CD4-positive, alpha-beta T cell treated with Interferon gamma for 1 hour (primary cell): ENCODE measurements at places on chromosomes 13 and 19.

DNA sequence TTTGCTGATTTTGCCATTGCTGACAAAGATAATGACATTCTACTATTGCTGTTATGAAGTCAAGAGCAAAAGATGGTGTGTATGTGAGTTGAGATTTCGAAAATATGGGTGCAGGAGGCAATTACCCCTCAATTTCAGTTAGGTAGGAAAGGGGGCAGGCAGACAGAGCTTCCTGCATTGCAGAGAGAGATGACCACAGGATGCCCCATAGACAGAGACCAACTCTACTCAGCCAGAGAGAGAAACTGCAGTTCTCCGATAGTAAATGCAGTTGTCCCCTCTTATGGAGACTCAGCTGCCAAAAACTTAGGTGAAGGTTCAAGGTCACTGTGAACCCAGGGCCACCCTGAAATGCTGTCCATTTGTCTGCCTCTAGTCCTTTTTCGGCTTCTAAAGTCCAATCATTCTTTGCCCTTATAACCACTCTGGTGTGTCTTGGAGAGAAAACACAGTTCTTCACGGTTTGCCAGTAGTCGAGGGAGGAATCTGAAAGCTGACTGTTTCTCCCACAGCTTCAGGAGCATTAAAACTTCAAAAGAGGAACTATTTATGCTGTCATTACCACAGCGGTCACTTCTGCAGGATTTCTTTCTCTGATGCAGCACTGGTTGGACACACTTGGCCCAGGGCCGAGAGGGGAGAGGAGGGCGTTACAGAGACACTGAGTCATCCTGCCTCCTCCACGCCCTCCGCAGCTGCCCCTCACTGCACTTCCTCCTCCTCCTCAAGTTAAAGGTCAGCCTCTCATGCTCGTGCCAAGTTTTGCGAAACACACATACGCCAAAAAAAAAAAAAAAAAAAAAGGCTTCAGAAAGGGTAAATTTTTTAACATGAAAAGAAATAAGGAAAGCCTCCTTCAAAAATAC lies 264.3 kb downstream of the FOXO1 start:
- DNase-seq = peak; percentile 85

GRCh38 chr13:22076658-22077057 lies 405.8 kb downstream of the FGF9 start:
- DNase-seq = no peak

DNA sequence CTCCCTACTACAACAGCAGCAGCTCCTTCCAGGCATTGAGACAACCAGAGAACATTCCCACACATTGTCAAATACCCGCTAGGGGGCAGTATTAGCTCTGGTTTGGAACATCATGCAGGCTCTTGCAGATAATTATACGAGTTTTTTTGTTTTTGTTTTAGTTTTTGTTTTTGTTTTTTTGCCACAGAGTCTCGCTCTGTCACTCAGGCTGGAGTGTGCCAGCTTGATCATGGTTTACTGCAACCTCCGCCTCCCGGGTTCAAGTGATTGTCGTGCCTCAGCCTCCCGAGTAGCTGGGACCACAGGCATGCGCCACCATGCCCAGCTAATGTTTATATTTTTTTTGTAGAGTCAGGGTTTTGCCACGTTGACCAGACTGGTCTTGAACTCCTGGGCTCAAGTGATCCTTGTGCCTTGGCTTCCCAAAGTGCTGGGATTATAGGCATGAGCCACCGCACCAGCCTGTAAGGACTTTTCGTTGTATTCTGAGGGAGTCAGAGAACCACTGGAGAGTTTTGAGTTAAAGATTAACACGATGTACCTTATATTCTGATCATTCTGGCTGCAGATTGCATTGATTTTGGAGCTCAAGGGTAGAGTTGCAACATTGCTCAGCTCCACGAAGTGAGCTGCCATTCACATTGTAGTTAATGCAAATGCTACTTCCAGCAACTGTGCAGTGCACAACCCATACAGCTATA lies 41.7 kb upstream of the CEACAM20 start:
- DNase-seq = peak; percentile 23

DNA sequence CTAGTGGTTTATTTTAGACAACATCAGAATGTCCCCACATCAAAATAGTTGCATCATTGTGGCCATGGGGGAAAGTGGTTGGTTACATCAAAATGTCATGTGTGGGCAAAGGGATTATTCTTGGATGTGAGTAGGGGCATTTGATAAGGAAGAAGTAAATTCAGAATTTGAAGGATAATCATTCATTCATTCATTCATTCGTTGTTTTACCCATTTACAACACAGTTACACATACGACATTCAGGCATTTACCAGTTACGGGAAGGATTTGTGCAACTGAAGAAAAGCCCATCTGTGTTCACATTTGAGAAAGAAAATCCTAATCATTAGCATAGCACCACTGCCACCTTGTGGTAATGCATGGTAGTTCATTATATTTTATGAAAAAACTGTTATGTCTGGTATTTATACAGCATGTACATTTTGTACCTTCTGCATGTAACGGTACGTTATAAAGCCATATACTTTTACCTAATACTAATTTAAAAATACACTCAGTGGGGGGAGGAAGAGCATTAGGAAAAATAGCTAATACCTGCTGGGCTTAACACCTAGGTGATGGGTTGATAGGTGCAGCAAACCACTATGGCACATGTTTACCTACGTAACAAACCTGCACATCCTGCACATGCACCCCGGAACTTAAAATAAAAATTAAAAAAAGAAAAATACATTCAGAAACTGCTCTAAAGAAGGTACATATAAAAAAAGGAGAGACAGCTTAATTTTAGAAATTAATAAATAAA lies 62.1 kb downstream of the DGKH start:
- DNase-seq = no peak

- DNase-seq = no peak
These were observed 186.9 kb downstream of the DIAPH3 start for GRCh38 chr13:59976856-59977255.

- no peak for DNase-seq
These were observed 186.8 kb upstream of the PRR20A start for GRCh38 chr13:56953965-56954364.

DNA sequence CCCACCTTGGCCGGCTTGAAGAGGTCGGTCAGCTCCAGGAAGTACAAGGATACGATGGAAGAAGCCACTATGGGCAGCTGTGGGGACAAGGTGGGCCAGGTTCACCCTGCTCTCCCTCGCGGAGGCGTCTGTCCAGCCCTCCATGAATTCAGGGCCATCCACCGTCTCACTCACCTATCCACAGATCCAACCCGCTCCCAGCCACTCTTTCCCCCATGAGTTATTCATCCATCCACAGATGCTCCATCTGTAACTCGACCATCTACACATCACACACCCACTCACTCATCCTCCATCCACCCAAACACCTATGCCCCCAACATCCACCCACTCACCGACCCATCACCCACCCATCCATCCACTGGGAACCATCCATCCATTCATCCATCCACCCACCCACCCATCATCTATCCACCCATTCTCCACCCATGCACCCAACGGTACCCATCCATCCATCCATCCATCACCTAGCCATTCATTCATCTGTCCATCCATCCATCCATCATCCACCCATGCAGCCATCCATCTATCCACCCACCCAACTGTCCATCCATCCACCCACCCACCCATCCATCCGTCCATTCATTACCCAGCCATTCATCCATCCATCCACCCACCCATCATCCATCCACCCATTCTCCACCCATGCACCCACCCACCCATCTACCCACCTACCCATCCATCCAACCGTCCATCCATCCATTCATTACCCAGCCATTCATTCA lies 5.8 kb downstream of the PLPPR3 start:
- no peak for DNase-seq

GRCh38 chr19:2775556-2776430 lies 7.3 kb downstream of the SGTA start:
- peak; percentile 70 for DNase-seq

GRCh38 chr13:108227651-108228272 lies 9.6 kb downstream of the ABHD13 start:
- DNase-seq = no peak

GRCh38 chr13:96090240-96091101 lies 564 bp downstream of the HS6ST3 start:
- no peak for DNase-seq

GRCh38 chr19:33524024-33524664 lies 2.6 kb upstream of the PEPD start:
- no peak for DNase-seq

DNA sequence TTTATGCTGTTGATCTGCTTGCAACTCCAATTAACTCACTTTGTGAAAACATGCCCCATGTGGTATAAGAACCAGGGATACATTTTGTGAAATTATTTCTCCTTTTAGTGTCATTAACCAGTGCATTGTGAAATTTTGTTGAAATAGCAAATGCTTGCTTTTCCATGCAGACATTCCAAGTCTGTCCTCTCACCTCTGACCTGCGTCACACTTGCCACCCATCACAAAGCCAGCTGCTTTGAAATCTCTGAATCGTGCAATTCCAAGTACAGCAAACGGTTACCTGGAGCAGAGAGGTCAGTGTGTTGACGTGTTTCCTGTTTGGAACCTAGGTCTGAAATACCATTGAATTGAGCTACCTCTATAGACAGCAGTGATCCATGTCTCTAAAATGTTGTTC lies 4.9 kb upstream of the SLC25A15 start:
- no peak for DNase-seq

GRCh38 chr13:42996584-42996983 lies 4.5 kb upstream of the EPSTI1 start:
- no peak for DNase-seq

GRCh38 chr13:97653443-97654140 lies 219.6 kb downstream of the RAP2A start:
- no peak for DNase-seq

- DNase-seq = no peak
These were observed 22.2 kb downstream of the EFNA2 start for GRCh38 chr19:1307755-1308303.

GRCh38 chr19:6125571-6125989 lies 9.9 kb upstream of the ACSBG2 start:
- DNase-seq = peak; percentile 65

GRCh38 chr13:20721454-20722357 lies 18.2 kb downstream of the IL17D start:
- DNase-seq = no peak

DNA sequence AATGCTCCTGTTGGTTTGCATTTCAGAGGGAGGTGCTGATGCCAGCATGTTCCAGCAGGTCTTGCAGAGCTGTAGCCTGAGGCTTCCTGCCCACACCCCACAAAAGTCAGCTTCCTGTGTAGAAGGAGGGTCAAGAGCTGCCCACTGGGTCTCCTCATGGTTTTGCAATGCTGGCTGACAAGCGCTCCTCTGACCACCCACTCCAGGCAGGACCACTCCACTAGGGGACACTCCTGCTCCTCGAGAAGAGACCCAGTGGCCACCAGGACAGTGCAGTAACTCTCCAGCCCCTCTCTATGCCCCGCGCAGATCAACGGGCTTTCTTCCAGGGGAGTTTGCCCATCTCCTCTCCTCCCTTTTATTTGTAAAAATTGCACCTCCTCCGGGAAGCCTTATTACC lies 72.9 kb upstream of the UQCRFS1 start:
- no peak for DNase-seq

DNA sequence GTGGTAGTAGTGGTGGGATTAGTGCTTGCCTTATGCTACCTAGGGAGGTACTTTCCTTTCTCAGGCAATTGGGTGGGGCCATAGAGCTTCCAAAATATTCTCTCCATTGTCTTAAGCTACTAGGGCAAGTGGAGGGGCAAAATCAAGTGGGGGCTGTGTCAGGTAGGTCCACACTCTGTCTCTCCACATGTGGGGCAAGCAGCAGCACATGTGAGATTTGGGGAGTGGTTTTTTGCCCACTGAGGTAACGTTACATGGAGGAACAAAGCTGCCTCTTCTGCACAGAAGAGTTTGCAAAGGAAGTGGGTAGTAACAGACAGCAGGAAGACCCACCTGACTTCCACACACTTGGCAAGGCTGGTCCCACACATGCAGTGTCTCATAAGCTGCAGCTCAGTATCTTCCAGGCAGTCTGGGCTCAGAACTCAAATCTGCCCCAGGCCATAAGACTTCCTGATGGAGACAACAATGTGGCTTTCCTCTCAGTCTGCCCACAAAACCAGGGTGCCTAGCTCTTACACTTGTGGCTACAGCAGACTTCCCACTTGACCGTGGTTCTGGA lies 1581.5 kb upstream of the PCDH20 start:
- DNase-seq = no peak

DNA sequence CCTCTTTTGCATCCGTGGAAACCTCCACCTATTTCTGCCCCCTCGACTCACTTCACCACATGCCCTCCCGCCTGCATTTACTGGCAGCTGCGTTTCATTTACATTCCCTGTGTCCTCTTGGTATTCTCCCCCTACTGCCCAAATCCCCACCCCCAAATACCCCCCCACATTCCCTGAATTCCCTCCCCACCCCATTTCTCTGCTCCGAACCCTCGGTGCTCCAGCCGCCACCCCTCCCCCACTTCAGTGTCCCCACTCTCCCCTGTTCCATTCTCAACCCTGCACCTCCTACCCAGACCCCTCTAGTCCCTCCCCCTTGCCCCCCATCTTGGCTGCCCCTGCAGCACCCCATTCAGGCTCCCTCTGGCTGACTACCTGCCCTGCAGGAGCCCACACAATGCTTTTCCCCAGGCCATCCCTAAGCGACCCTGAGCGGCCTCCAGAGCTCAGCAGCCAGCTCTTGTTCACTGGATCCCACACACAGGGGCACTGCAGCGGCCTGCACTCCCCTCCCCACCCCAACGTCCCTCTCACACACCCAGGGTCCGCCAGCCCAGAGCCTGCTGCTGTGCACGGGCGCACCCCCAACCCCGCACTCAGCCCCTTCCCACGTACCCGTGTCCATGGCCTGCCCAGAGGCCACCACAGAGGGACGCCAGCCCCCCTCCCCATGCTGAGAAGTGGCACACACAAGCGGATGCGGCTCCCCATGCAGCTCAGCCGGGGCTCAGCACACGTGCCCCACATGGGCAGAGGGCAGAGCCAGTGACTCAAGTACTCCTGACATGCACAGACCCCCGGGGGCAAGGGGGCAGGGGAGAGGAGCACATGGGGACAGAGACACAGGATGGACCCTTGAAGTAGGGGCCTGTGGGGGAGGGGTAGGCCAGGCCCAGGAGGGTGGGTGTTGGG lies 26.3 kb downstream of the SHANK1 start:
- no peak for DNase-seq

DNA sequence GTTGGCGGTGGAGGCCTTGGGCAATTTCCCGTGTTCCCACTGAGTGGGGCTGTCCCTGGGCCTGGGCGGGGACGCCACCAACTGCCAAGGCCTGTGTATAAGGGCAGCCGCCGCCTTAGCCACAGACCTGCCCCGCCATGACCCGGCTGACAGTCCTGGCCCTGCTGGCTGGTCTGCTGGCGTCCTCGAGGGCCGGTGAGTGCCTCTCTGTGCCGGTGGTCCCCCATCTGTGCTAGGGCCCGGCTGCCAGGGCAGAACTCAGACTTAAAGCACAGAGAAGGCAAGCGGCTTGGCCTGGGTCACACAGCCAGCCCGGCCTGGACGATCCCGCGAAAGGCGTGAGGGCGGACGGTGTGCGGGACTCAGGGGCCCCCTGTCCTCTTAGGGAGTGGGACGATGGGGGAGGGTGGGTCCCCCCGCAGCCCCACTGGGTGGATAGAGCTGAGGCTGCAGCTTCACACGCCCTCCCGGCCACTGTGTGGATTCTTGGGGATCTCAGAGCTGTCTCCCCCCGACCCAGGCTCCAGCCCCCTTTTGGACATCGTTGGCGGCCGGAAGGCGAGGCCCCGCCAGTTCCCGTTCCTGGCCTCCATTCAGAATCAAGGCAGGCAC lies at the start of gene AZU1:
Gene AZU1 (plus strand): TSS at position 128 of the 612 bp plus-strand sequence. CDS start 10 bp downstream, at position 138.
- peak; percentile 15 for DNase-seq
